ENCODE measurements at places on chromosomes 11 and 22.

- DNase-seq, result no peak
Observed at GRCh38 chr22:50176850-50177536, 6.5 kb downstream of the PANX2 start.

GRCh38 chr11:114447892-114448291, 8.6 kb downstream of the REXO2 start:
- no peak for DNase-seq

GRCh38 chr11:110909336-110909735, 197.1 kb upstream of the ARHGAP20 start:
- no peak for DNase-seq

GRCh38 chr22:38724926-38725571, 19.3 kb downstream of the GTPBP1 start:
- DNase-seq, result no peak

DNA sequence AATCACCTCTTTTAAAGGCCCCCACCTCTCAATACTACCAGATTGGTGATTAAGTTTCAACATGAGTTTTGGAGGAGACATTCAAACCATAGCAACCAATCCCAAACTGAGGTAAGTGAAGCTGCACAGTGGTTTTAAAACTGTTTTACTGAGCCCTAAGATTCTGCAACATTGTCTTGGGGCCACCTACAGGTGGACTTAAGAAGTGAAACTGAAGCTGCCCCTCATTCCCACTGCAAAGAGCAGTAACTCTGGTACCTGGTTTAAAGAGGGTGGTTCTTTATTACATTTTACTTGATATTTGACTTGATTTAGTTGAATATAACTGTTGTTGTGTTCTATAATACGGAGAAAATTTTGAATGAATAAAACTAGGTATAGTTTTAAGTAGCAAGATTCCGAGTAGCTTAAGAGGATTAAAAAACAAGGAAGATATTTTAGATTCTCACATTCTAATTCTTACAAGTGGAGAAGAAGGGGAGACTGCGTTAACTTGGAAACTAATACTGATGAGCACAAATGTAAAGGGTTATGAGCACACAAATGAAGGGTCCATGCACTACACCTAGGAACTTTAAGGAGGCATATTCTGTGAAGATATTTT, 26.7 kb downstream of the SYT9 start:
- no peak for DNase-seq

DNA sequence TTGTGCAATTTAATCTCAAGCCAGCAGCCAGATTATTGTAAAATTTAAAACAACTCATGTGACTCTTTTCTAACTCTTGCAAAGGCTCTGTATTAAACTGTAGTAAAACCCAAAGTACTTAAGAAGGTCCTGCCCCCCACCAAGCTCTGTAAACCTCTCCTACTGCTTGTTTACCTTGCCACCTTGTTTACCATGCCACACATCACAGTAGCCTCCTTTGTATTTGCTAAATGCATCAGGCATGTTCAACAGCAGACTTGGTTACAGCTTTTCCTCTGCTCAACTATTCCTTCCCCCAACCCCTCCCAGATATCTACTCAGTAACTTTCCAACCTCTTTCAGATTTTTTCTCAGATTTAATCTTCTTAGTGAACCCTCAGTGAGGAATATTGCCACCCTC, 861.6 kb downstream of the METTL15 start:
- no peak for DNase-seq

DNA sequence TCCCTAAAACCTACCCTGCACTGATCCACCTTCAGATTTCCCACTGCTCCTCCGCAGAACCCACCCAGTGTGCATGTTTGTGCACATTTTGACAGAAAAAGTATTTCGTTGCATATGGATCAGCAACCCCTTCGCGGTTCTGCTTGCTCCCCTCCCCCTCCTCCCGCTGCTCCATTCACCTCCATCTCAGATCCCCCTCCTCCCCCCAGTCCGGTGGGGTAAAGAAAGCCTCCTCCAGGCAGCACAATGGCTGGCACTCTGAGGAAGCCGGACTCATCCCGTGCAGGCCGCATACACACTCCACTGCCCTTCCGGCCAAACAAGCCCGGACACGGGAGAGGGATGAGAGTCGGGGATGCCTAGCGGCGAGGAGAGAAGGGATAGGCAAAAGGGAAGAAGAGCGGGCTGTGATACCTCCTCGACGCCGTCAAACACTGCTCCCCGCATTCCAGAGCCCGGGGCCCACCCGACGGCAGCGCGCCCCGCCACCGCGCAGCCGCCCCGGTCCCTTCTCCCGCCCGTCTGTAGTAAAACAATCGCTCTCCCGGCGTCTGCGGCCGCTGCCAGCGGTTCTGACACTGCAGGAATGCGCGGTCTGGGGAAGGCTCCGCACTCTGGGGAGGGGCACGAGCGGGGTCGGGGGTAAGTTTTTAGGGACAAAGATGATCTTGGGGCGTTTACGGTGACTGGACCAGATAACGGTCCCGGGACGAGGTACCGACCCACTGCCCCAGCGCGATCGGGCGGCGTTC, 915 bp downstream of the FEZ1 start:
- DNase-seq, result no peak

- no peak for DNase-seq
Observed at GRCh38 chr22:39092111-39092862, 4.8 kb upstream of the APOBEC3H start.

DNA sequence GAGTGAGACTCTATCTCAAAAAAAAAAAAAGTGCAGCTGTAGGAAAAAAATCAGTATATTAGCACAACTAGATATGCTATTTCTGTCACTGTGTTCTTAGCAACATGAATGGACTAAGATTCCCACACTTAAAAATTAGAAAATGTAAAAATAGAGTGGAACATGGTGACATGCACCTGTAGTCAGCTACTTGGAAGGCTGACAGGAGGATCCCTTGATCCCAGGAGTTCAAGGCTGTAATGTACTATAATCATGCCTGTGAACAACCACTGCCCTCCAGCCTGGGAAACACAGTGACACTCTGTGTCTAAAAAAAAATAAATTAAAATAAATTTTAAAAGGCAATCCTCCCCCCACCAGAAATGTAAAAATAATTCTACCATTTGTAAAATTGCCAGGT, 29.8 kb downstream of the PICALM start:
- DNase-seq, result no peak

- no peak for DNase-seq
Observed at GRCh38 chr11:119112314-119113020, 5.3 kb downstream of the C2CD2L start.

- no peak for DNase-seq
Observed at GRCh38 chr22:37752189-37753087, 55.3 kb upstream of the GCAT start.

DNA sequence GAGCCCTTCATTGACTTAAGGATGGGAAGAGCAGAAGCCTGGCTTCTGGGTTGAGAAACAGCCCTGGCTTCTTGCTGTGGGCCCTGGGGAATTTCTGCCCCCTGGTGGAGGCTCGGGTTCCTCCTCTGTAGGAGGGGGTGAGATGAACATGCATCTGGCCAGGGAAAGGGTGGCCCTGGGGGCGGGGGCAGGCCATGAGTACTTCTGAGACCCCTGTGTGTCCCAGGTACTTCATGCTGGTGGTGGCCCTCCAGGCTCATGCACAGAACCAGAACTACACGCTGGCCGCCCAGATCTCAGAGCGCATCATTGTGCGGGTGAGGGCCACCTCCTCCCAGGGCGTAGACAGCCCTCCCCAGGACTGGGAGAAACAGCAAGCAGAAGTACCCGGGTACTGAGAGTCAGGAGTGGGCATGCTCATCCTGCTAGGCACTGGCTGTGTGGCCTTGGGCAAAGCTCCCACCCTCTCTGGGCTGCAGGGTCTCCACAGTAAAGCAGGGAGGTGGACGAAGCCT, 15.8 kb downstream of the TMEM258 start:
- no peak for DNase-seq

DNA sequence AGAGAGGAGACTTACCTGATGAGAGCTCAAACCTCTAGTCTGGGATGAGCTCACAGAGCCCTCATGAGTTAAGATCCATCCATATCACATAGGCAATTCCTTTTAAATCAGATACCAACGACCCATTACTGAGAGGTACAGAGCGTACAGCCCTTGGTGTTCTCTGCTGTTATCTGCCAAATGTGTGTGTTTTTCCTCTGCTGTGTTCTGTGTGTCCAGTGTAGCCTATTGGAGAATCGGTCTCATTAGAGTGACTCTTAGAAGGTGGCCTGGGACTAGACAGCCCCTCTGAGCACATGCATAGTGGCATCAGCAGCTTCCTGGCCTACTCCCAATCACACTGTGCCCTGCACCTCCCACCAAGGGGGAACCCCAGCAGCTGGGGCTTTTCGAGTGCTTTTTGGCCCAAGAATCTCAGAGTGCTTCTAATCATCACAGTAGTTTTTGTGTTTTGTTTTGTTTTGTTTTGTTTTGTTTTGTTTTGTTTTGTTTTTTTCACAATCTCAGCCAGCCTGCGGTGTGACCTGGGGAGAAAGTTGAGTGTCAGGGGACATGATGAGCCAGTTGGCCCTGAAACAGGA, 25.4 kb downstream of the TP53AIP1 start:
- no peak for DNase-seq

DNA sequence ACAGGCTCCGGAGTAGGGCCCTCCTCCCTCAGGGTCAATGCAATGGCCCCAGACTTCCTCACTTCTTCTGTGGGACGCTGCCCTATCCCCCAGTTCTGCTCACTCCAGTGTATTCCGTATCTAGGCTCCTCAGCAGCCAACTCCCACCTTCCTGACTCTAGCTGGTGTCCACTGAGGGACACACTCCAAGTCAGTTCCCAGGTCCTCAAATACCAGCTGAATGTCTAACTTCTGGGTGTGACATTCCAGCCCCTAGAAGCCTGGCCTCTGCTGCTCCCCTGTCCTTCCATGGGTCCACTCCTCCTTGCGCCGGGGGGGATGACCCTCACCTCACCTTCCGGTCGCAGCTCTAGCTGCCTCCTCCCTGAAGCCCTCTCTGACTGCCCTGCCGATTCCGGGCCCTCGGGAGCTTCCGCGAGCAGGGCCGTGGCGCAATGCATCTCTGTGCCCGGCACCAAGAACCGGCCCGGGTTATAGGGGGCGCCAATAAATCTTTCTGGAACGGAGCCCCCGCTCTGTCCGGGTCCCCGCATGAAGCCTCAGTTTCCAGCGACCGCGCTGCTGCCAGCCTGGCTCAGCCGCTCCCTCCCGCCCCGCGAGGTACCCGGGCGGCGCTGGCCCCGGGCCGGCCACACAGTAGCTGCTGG, 15.4 kb downstream of the BAD start:
- no peak for DNase-seq

GRCh38 chr11:127042445-127042844, 41.9 kb upstream of the KIRREL3 start:
- no peak for DNase-seq

- DNase-seq, result no peak
Observed at GRCh38 chr11:75198278-75198973, 42.1 kb upstream of the TPBGL start.

GRCh38 chr11:126263489-126263888, 5.2 kb downstream of the SRPRA start:
- no peak for DNase-seq

DNA sequence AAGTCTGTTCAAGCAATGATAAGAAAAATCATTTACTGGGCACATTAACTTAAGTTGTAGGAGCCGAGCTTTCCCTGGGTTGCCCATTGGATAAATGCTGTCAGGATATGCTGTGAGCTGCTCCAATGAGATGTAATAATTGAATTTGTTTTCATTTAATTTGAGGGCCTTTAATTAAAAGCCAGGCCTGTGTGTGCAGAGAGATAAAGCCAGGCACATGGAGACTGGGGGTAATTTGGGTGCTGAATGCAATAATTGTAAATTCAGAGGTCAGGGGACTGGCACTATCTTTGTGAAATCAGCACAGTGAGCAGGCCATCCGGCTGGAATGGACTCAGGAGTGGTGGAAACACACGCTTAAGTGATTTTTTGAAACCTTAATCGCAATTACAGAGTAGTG, 125.8 kb downstream of the OPCML start:
- no peak for DNase-seq

GRCh38 chr22:44765571-44766285, 13.4 kb downstream of the ARHGAP8 start:
- no peak for DNase-seq

DNA sequence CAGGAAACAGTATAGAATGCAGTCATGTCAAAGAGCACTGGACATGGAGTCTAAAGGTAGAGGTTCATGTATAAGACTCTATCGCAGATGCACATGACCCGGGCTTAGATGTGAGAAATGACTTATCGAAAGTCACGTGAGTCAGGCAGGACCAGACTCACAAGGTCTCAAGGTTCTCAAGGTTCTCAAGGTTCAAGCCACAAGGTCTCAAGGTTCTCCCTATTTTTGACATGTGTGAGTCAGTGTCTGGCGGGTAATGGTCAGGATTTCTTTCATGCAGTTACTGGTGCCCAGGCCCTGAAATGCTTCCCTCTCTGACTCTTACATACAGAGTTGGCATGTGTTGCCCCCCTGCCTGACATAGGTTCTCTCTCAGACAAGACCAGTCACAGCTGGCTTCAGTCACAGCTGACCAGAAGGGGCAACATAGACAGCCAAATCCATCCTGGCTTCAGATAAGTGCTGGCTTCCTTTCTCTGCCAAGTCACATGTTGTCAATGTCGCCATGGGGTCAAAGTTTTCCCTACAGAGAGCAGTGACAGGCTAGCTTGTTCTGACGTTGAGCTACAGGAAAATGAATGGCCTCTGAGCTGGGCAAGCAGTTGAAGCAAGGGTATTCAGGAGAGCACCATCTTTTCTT, 10.1 kb downstream of the CSRP3 start:
- DNase-seq, result no peak

GRCh38 chr11:74371269-74372052, 26.8 kb downstream of the PGM2L1 start:
- DNase-seq, result no peak

- no peak for DNase-seq
Observed at GRCh38 chr22:46052801-46053562, 76.0 kb upstream of the WNT7B start.

GRCh38 chr11:92888696-92889095, 80.8 kb upstream of the MTNR1B start:
- DNase-seq, result no peak

DNA sequence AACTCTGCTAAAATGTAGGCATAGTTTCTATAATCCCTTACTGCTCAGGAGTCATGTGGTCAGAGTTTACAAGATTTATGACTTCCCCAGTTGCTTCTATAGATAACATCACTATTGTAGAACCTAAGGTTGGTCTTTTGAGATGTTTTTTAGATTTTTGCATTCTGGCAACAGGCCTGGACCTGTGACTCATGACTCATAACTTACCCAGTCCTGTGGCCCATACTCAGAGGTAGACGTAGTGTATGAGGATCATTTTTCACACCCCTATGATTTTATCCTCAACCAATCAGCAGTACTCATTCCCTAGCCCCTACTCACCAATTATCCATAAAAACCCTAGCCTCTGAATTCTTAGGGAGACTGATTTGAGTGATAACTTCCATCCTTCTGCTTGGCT, 384.4 kb upstream of the DDI1 start:
- no peak for DNase-seq

GRCh38 chr11:122726028-122726427, 70.5 kb downstream of the UBASH3B start:
- no peak for DNase-seq

DNA sequence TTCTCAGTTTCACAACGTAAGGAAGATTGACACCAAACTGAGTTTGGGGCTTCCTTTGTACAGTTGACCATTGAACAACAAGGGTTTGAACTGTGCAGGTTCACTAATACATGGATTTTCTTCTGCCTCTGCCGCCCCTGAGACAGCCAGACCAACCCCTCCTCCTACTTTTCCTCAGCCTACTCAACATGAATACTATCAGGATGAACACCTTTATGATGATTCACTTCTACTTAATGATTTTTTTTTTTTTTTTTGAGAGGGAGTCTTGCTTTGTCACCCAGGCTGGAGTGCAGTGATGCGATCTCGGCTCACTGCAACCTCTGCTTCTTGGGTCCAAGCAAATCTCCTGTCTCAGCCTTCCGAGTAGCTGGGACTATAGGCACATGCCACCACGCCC, 14.6 kb downstream of the RBM4 start:
- no peak for DNase-seq

Data from NCI-H1436 treated with DMSO at 0.1 percent for 48 hours (cell line).